ENCODE measurements at places on chromosomes 3 and 15.
A peak's percentile ranks its signal among the peaks of the same experiment; 100 is the strongest.

- peak; percentile 84 for DNase-seq
Observed at GRCh38 chr3:10173926-10174435, 9.3 kb downstream of the IRAK2 start.

- no peak for DNase-seq
Observed at GRCh38 chr3:134896696-134897095, 101.6 kb downstream of the EPHB1 start.

DNA sequence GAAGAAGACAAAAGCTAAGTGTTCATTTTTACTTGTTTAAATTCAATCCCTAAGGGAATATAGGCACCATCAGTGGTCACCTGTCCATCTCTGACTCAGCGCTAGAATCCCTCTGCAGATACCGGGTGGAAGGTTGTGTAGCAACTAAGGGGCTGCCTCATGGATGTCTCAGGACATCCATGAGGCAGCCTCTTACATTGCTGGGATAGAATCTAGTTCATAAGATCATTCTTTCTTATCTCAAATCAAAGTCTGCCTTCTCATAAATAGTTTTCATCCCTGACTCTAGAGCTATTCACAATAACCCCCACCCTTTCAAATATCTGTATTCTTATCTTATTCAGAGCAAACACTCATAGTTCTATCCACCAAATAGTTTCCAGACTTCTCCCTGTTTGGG is 38.1 kb downstream of the HSPBAP1 start:
- DNase-seq, result no peak

DNA sequence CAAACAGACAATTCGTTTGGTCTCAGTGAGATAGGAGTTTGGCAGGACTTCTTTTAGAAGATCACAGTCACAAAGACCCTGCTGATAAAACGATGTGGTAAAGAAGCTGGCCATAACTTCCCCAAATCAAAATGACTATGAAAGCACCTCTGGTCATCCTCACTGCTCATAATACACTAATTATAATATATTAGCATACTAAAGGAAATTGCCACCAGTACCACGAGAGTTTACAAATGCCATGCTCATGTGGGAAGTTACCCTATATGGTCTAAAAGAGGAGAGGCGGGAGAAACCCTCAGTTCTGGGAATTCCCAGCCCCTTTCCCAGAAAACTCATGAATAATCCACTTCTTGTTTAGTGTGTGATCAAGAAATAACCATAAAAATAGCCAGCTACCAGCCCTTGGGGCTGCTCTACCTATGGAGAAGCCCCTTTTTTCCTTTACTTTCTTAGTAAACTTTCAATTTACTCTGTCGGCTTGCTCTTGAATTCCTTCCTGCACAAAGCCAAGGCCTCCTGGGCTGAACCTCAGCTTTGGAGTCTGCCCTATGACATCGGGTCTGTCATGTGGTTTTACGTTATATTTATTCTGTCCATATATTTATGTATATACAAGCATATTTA is 115.8 kb upstream of the IGSF10 start:
- no peak for DNase-seq

DNA sequence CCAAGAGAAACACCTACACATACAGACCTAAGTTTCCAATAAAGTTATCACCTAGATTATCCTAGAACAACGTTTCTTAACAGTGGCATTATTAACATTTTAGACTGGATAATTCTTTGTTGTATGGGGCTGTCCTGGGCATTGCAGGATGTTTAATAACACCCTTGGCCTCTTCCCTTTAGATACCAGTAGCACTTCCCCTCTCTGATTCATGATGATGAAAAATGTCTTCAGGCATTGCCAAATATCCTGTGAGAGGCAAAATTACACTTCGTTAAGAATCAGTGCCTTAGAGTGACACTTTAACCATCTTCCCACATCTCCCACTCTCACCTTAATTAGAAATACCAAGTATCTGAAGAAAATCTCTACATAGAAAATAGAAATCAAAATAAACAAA is 352.6 kb downstream of the CGGBP1 start:
- DNase-seq, result peak; percentile 36

- DNase-seq, result no peak
Observed at GRCh38 chr15:95624100-95624499, 706.4 kb upstream of the NR2F2 start.

DNA sequence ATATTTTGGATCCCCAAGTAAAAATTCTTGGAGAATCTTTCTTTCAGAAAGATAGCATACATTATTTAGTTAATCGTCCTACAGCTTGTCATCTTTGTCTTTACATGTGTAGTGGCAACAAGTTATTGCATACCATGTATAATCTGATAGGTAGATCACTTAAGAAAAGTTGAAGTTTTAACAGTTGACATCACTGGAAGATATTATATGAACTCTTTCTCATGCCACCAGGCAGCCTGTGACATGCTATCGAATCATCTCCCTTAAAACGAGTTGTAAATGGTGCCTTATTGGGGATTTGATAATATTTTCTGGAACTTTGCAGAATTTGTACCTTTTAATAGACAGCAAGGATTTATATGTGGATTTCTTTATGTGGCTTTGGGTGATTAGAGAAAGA is 8.7 kb downstream of the U2SURP start:
- DNase-seq, result no peak

DNA sequence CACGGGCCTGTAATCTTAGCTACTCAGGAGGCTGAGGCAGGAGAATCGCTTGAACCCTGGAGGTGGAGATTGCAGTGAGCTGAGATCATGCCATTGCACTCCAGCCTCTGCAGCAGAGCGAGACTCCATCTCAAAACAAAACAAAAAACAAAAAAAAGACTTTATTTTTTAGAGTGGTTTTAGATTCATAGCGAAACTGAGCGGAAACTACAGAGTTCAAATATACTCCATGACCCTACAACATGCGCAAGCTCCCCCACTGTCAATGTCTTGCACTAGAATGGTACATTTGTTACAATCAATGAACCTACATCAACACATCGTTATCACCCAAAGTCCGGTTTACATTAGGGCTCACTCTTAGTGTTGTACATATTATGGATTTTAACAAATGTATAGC is 2.2 kb upstream of the CRTAP start:
- DNase-seq, result no peak

DNA sequence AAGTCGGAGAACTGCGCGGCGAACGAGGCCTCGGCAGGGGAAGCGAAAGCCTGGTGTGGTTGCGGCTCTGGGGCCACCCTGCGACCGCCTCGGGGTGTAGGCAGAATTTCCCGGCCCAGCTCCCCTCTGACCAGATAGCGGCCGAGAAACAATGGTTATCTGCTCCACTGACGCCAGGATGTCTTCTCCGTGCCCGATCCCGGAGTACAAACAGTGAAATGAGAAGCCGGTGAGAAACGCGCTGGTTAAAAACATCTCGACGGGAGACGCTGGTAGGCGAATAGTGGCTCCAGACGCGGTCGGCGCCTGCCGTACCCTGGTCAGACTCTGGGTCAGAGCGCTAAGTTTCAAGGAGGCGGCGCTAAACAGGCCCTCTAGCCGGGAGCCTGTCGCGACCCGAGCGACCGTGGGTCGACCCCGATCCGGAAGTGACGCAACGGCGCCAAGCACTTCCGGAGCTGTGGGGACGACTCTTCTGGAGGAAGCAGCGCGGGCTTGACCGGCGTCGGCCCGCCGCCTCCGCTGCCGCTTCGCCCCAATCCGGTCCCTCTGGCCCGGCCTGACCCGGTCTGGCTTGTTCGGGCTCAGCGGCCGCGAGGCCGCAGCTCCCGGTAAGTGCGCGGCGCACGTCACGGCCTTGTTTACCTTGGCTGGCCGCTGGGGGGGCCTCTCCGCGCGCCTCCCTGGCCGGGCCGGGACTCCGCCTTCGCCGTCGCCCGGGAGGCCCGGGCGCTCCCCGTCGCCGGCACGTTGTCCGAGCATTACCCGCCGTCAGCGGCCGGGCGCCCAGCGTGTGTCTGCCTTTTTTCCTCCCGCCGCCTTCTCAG is at the start of gene ARIH2:
Gene ARIH2, plus strand, starts transcription at position 455 of the 827 bp plus-strand sequence. CDS start 8,717 bp downstream, outside the sequence.
- peak; percentile 96 for DNase-seq

All from AML-193 (cell line).